AG08396 (cell line): ENCODE measurements at places on chromosomes 11 and 22.
A peak's percentile ranks its signal among the peaks of the same experiment; 100 is the strongest.

- DNase-seq = no peak
Observed at GRCh38 chr11:47800759-47801158, 33.6 kb upstream of the FNBP4 start.

DNA sequence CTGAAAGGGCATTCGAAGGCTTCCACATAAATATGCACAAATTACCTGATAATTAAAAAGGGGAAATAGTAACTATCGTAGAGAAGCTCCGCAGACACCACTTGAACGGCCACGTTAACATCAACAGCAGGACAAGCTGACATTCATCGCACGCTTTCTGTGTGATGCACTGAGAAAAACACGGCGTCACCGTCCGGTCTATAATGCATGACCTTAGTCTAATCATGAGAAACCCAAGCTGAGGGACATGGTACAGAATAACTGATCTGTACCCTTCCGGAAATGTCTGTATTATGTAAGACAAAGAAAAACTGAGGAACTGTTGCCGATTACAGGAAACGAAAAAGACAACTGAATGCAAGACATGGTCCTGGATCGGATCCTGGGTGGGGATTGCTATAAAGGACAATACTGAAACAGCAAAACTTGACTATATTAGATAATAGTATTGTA lies 678 bp upstream of the RANGAP1 start:
- DNase-seq = no peak

- DNase-seq = no peak
Observed at GRCh38 chr22:21032037-21032867, at the start of gene SLC7A4. SLC7A4 (minus strand) TSS chr22:21032561; CDS start chr22:21031812, 749 bp downstream.

- no peak for DNase-seq
Observed at GRCh38 chr11:132824642-132825041, 707.7 kb downstream of the OPCML start.

DNA sequence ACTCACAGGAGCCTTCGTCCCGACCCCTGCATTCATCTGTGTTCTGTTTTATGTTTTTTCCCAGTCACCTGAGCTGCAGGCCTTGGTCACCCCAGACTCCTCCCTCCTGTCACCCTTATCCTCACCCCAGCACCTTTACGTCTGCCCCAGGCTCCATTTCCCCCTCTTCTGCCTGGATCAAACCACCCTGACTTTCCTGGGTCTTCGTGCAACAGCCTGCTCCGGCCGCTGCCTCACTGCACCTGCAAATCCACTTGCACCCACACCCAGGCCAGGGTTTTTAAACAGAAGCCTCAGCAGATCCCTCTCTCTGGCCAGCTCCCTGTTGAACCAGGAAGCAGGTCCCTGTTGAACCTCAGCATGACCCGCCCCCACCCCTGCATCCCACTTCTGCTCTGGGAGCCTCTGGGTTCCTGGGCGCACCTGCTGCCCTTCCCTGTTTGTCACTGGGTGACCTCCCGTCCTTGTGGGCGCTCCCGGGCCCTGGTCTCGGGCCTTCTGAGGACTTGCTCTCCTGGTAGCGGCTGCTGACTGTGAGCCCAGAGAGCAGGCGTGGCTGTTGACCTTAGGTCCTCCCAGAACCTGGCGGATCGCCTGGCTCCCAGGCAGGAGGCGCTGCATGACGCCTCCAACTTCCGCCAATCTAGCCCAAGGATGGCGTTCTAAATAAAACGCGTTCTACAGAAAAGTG lies 12.8 kb downstream of the MAPK8IP2 start:
- peak; percentile 51 for DNase-seq

- no peak for DNase-seq
Observed at GRCh38 chr11:118379497-118379896, 20.1 kb downstream of the UBE4A start.

DNA sequence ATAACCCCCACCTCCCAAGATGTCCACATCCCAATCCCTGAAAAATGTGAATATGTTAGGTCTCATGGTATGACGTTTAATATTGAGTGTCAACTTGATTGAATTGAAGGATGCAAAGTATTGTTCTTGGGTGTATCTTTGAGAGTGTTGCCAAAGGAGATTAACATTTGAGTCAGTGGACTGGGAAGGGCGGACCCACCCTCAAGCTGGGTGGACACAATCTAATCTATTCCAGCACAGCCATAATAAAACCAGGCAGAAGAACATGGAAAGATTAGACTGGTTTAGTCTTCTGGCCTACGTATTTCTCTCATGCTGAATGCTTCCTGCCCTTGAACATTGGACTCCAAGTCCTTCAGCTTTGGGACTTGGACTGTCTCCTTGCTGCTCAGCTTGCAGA lies 315.5 kb downstream of the GUCY1A2 start:
- no peak for DNase-seq

- DNase-seq = no peak
Observed at GRCh38 chr22:36409911-36410756, 22.4 kb upstream of the MYH9 start.

DNA sequence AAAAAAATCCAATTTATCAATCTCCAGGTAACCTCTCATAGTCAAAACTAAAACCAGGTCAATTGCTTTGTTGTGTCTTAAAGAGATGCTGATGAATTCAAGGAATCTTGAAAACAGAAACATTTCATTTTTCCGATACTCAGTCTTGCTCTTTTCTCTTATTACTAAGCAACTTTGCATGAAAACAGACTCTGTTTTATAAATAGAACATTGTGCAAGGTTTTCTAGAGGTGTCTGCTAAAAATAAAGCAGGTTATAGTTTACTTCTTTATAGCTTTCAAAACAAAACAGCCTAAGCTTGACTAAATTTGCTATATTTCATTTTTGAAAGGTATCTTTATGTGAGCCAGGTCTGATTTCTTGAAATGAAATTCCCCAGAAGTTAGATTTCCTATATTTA lies 109.3 kb downstream of the ARL14EP start:
- no peak for DNase-seq

DNA sequence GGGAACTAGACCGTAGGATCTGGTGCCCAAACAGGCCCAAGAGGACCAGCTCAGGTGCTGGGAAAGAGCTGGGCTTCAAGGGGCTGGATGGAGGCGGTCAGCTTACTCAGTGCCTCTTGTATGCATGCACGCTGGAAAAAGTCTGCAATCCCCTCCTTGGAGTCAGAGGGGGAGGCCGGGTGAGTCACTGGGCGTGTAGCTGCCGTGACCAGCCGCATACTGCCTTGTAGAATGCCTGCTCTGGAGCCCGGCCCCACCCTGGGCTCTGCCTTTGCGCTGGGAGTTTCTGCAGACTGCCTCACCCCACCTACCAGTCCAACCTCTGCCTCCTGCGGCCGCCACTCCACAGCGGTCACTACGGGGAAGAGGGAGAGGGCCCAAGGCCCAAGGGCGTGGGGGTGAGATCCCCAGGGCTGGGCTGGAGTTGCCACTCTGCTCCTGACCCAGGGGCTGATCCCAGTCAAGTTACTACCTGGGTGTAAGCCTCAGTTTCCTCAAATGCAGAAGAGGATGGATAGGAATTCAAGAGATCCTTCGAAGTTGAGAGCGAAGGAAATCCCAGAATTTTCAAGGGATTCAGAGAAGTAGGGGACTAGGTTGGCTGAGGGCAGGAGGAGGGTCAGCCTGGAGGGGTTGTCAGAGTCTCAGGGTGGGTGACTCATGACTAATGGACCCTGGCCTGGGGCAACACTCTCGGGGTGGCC lies 4.2 kb downstream of the MRGPRF start:
- peak; percentile 97 for DNase-seq

DNA sequence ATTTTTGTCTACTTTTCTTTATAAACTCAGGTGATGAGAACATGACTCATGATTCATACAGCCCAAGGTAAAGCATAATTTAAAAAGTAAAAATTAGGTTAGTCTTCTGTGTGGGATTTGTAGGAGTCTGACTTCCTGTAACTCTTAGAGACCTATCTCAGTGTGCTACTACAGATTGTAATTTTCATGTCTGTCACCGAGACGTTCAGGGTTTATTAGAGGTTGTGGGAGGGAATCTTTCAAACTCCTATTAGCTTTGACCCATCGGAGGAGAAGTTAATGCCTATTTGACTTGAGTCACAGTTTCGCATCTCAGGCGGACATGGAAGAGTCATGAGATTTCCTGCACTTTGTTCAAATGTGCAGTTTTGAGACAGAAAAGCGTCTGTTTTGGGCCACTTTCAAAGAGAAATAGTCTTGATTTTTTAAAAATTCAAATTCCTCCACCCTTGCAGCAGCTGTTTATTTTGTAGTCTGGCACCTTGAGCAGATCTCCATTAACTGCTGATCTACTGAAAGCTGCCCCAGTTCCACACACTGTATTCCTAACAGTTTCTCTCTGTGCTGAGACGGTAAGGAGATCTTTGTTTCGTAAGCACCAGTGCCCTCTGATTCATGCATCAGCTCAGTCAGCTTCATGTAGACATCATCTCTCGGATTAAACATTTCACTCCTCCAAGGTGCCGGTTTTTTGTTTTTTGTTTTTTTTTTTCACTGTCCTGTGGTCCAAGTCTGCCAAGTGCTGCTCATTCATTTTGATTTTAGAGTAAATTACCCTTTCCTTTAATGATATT lies 24.3 kb downstream of the ALKBH3 start:
- DNase-seq = peak; percentile 41

GRCh38 chr11:64356498-64357411 lies 2.2 kb upstream of the RPS6KA4 start:
- no peak for DNase-seq

DNA sequence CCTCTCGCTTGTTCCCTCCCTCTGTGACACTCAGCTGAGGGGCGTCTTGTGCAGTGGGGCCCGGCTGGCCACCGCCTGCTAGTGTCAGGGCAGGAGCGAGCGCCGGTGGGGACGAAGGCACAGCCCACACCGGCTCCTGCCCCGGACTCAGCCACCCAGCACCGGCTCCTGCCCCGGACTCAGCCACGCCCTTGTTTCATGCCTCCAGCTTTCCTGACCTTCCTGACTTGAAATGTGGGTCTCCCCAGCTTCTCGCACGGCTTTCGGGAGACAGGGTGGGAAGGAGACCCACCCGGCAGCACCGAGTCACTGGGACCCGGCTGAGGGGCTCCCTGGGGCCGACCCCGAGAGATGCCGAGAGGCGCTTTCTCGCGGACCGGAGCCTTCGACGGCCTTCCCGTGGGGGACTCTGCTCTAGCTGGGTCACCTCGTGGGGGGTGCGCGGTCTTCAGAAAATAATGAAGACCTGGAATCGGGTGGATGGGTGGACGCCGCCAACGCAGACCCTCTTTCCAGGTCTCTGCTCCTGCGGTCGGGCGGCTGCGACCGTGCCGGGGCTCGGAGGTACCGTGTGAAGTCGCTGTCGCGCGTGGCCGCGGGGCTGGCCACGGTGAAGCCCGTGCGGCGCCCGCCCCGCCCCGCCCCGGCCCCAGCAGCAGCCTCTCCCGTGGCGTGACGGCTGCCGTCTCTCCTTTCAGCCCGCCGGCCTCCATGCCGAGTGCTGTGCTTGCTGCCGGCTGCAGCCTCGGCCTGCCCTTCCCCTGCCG lies 10.2 kb downstream of the GLB1L2 start:
- DNase-seq = no peak

- no peak for DNase-seq
Observed at GRCh38 chr22:49582678-49583077, 245.0 kb downstream of the BRD1 start.

GRCh38 chr11:95363164-95363563 lies 132.2 kb upstream of the SESN3 start:
- no peak for DNase-seq

DNA sequence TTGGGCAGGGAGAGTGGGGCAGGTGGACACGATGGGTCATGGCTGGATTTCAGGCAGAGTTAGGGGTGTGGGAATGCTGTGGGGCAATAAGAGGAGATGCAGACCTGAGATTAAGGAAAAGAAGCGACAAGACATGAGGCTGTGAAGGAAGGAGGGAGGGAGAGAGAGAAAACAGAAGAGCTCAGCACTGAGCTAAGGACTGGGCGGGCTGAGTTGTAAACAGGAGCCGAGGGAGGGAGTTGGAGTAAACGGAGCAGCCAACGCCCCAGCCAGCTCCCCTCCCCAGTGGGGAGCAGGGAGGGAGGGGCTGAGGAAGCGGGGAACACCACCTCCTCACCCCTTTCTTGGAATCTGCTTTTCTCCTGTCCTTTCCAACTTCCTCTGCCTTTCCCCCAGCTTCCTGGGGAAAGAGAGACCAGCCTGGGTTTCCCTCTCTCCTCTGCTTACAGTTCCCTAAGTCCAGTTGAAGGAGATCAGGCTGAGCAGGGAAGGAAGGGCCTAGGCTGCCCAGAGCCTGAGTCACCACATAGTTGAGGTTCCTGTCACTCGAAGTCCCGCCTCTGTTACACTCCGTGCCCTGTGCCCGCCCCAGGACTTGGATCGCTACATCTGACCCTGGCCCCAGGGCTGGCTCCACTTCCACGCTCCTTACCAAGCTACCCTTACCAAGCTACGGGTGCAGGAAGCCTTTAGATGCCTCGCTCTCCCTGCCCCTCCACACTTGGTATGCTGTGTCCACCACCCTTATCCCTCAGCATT lies 6.7 kb upstream of the AHNAK start:
- DNase-seq = peak; percentile 85

GRCh38 chr11:12248330-12248729 lies 129.0 kb upstream of the PARVA start:
- DNase-seq = no peak

- no peak for DNase-seq
Observed at GRCh38 chr22:46062971-46063631, 86.1 kb upstream of the WNT7B start.

DNA sequence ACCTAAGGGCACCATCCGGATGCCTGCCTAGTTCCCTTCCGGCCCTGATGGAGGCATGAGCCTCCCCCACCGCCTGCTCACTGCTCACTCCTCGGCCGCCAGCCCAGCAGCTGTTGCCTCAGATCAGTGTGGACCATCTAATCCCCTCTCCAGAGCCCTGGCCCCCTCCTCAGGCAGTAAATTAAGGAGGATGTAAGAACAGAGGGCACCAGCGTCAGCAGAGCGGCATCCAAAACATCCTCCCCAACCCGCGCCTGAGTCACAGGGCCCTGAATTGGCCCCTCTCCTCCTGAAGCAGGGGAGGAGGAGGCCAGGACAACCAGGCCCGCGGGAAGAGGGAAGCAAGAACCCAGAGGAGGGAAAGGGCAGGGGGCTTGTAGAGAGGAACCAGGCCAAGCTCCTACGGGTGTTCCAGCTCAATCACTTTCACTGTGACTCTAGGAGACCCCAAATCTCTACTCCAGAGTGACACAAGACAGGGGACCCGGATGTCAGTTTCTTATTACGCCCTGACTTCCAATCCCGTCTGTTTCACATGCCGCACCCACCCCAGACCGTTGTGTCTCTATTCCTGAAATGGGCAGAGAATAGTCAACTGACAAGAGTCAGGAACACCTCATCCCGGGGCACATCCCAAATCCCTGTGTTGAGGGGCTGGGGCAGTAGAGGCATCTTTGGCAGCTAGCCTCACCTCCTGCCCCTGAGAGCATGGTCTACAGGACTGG lies 31.3 kb upstream of the MYOD1 start:
- no peak for DNase-seq

DNA sequence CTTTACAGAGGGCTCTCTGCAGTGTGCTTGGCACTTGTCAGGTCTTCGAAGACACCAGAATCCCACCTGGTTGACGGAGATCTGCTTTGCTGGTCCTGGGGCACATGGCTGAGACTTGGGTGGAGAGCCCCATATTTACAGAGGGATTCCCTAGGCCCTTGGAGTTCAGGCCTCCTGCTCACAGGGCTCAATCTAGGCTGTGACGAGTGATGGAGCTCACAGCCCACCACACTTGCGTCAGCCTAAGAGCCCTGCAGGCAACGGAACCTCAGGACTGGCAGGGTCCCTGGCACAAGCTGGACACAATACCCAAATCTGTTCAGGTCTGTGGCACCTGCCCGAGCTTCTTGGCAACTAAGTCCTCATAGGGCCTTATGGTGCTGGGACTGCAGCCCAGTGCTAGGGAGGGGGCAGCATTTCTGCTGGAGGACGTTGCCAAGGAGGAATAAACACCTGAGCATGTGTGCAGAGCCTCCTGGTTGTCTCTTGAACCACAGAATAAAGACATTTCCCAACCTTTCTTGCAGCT lies 59.1 kb downstream of the KCNC1 start:
- DNase-seq = no peak
